ENCODE measurements at places on chromosomes 3 and 15.

- no peak for DNase-seq
Measured at GRCh38 chr15:66730168-66731021, 28.4 kb downstream of the SMAD6 start.

- no peak for DNase-seq
Measured at GRCh38 chr15:39581793-39582285, 960 bp downstream of the THBS1 start.

DNA sequence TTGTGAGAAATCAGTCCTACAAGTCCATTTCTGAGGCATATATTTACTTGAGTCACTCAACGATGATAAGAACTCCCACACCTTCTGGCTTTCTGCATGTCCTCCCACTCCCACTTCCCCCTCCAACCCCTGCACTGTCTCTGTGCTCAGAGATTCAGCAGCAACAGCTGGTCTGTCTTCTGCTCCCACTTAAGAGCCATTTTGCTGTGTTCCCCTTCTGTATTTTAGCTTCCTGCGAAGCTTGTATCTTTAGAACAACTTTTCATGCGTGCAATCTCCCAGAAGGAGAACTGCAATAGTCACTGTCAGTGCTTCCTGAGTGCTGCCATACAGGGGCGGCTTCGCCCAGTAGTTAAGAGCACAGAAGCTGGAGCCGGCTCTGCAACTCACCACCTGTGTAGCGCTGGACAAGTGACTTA lies 90.0 kb upstream of the SPATA12 start:
- no peak for DNase-seq

DNA sequence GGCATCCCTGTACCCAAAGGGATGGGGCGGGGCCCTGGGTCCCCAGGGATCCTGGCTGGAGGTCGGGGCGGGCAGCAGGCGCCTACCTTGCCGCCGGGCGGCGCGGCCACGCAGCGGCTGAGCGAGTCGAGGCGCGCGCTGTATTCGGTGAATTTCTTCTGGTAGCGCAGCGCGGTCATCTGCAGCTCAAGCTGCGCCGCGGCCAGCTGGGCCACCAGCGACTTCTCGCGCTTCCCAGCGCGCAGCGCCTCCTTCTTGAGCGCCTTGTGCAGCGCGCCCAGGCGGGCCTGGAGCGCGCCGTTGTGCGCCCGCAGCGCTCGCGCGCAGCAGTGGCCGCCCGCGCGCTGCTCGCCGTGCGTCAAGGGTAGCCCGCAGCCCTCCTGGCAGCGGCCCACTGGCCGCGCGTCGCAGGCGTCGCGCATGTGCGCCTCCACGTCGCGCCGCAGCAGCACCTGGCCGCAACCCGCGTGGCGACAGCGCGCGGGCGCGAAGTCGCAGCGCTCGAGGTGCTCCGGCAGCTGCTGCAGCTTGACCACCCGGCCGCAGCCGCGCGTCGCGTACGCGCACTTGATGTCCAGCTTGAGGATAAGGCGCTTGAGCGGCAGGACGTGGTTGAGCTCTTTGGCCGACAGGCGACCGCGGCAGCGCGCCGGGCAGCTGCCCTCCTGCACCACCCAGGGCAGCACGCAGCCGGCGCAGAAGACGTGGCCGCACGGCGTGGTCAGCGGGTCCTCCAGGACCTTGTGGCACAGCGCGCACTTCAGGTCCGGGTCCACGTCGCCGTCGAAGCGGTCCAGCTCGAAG lies 522 bp downstream of the PDZRN3 start:
- DNase-seq: no peak

DNA sequence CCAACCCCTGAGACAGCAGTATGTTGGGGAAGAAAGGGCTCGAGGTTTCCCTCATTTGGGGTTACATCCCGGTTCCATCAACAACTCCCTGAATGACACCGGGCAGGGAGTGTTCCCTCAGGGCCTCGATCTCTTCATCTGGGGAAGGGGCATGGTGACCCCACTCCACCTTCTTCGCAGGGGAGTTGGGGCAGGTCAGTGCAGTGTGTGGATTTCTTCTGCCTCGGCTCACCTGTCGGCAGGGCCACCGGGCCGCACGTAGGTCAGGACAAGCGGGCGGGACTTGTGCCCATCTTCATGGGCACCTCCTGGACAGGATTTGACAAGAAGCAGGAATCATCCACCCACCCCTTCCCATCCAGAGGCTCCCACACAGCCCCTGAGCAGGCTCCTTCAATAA lies 17.4 kb downstream of the GRIP2 start:
- no peak for DNase-seq

GRCh38 chr3:77191014-77191413 lies 151.1 kb downstream of the ROBO2 start:
- no peak for DNase-seq

DNA sequence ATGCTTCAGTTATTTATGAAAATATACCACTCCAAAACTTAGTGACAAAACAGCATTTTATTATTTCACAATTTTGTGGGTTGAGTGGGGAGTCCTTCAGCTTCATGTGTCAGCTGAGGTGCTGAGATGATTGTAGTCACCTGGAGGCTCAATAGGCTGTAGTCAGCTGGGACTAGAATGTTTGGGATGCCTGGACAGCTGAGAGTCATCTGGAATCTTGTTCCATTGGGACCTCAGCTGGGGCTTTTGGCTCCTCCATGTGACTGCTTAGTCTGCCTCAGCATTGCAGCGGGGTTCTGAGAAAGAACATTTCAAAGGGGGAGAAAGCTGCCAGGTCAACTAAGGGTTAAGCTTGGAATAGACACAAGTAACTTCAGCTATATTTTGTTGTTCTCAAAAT lies 13.4 kb downstream of the STT3B start:
- DNase-seq: no peak

GRCh38 chr3:110620118-110620517 lies 451.5 kb upstream of the NECTIN3 start:
- no peak for DNase-seq

DNA sequence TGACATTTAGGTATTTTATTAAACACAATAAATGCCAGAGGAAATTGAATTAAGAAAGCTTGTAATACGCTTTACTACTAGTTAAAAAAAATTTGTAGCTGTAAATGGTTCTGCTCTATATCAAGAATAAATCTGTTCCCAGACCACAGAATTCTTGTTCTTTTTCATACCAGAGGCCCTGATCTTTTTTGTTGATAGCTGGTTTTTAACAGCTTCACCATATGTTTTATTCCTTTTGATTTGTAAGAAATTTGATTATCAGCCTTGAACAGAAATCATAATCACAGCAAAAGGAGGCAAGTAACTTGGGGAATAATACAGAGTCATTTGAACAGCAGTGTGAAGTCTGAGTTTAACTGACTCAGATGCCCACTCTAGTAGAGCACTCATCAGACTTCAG lies 202.7 kb downstream of the CNTN4 start:
- DNase-seq: no peak

- DNase-seq: no peak
Measured at GRCh38 chr3:152255290-152255689, 13.4 kb upstream of the MBNL1 start.

- DNase-seq: no peak
Measured at GRCh38 chr3:87949189-87949878, 109.5 kb downstream of the CGGBP1 start.

GRCh38 chr3:45538641-45538986 lies 55.9 kb upstream of the LIMD1 start:
- no peak for DNase-seq

DNA sequence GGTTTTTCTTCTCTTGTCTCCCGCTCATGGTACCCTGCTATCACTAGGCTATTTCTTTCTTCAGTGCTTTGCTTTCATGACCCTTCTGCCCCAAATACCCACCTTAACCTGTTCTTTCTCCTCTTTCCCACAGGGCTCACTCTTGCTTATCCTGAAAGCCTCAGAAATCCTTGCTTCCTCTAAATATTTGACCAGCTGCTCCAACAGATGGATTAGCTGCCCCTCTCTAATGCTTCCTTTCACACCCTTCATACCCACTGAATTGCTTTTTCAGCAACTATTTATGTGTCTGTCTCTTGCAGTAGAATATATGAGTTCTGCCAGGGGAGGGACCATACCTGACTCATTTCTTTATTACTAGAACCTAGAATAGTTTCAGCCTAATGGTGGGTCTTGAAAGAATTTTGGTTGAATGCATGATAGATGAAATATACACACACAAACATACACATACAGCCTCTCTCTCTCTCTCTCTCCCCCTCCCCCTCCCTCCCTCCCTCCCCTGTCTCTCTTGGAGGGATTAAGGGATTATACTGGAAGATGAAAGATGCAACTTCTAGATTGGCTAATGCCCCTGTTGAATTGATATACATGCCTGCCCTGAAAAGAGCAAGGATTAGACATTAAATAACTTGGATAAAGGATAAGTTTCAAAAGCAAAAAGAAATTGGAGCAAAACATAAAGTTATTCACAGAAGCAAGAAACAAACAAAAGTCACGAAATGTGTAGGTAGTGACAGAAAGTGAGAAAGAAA lies 95.0 kb upstream of the GADL1 start:
- no peak for DNase-seq

Data from forelimb muscle (tissue), 1 donor.